NCI-H1694 treated with DMSO at 0.1 percent for 48 hours (cell line): ENCODE measurements at places on chromosomes 12 and 14.

- DNase-seq = no peak
These were observed 59.6 kb downstream of the FBXL14 start for GRCh38 chr12:1534748-1535147.

GRCh38 chr12:124484526-124484953, 82.9 kb downstream of the NCOR2 start:
- no peak for DNase-seq

DNA sequence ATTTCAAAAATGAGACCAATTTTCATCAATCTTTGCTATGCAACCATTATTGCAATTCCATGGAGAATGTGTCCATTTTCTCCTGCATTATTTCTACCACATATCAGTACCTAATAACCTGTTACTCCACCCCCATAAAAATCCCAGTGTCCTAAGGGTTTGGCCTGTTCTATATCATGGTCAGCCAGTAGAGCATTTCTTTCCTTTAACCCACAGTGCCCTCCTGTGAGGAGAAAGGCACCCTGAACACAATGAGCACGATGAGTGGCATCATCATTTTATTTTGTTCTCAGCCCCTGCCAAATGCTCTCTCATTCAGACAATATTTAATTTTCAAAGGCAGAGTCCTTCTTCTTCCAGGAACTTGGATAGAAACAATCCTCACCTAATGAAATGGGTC, 11.6 kb upstream of the IFNG-AS1 start:
- DNase-seq = no peak

- peak; percentile 69 for DNase-seq
These were observed 456.7 kb upstream of the SEL1L start for GRCh38 chr14:81990312-81990761.

GRCh38 chr12:124194893-124195566, 99.9 kb upstream of the RFLNA start:
- DNase-seq = no peak

DNA sequence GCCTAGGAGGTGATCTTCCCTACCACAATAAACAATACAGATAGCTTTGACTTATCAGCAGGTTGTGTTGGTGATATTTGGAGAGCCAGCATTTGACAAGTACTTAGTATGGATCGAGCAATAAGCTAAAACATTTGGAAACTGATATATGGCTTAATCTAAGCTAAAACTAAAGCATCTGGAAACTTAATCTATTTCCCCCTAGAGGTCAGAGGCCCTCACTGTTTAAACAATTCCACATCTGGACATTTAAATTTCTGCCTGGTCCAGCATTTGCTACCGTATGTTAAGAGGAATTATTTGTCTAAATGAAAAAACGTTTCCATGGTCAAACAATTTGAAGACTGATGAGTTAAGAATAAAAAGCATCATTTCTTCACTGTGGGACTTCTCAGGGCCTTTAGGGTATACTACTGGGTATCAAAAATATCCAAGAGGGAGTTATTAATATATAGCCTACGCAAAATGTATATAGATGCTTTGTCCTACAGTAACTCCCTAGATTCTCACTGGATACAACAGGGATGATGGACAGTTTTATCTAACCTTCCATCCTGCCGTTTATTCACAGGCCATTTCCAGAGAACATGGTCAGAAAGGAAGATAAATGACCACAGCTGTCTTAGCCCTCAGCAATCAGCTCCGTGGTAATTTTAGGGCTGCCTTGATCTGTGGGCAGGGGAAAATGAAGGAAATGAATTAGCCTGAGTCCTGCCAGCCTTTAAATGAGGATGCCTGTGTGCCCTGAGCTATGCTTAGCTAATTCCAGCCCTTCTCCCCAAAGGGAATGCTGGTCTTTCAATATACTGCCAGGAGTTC, 135.4 kb upstream of the NUDT4 start:
- DNase-seq = no peak

DNA sequence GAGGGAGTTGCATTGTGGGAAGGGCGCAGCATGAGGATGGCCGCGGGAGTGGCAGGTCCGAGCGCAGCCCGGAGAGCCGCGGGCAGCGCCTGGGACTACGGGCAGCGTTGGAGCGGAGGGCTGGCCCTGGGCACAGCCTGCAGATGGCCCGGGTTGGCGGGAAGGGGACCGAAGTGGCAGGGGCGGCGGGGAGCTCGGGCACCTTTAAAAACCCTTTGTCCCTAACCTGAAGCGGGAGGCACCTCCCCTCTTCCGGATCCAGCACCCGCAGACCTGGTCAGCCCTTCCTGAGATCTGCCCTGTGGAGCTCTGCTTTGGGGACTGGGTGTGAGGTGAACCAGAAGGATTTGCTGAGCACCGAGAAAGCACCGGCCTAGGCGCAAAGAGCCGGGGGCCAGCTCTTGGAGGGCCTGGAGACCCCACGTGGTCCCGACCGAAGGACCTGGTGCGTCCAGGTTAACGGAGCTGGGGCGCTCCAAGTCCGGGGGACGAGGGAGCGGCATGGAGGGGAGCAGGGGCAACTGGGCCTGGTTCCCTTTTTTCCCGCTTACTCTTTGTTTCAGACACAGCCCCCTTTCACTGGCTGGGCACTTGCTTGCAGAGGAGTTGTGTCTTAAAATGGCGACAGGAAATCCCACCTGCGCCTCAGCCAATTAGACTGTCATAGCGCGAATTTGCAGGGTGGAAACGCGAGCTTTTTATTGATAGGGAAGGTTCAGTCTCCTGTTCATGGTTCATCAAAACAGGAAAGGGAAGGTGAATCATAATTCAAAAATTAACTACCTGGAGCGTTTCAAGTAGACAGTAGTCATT, 792 bp upstream of the SLC38A1 start:
- DNase-seq = no peak

DNA sequence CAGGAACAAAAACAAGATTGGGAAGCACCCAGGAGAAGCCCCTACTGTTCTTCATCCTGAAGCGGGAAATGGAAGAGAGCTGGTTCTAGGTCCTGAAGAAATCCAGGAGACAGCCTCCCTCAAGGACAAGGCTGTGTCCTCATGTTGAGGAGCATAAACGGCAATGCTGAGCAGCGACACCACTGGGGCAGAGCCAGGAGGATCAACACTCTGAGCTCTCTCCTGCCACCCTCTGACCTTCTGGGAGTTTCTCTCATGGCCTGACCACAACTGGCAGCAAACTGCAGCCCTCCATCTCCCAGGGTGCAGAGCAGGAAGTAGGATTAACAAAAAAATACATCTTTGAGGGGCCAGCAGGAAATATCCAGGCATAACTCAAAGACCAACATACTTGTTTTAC, 1292.2 kb upstream of the TMEM132C start:
- no peak for DNase-seq

DNA sequence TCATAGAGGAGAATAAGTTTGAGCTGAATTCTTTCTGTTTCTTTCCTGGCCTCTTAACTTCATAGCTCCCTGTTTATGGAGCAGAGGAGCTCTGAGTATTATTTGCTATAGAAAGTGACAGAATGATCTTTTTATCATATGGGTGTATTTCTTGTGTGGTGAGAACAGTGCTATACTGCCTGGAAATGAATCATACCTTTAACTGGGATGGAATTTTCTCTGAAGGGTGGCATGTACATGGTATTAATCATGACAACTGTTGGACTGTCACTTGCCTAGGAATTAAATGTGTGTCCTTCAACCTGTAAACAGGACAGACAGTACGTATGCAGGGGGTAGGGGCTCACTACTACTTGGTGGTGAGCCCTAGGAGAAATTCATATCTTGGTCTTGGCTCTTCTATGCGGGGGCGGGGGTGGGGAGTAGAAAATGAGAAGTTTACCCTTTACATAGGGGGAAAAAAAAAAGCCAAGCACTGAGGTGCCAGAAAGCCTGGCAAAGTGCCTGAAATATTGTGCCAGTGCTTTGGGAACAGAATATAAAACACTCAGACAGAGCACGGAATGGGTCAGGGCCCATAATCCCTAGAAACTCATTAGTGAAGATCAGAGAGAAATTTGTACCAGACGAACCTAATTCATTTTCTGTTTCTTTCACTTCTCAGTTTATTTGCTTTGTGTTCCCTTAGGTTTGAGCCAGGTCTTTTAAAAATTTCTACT, 33.8 kb downstream of the ARMH4 start:
- no peak for DNase-seq

DNA sequence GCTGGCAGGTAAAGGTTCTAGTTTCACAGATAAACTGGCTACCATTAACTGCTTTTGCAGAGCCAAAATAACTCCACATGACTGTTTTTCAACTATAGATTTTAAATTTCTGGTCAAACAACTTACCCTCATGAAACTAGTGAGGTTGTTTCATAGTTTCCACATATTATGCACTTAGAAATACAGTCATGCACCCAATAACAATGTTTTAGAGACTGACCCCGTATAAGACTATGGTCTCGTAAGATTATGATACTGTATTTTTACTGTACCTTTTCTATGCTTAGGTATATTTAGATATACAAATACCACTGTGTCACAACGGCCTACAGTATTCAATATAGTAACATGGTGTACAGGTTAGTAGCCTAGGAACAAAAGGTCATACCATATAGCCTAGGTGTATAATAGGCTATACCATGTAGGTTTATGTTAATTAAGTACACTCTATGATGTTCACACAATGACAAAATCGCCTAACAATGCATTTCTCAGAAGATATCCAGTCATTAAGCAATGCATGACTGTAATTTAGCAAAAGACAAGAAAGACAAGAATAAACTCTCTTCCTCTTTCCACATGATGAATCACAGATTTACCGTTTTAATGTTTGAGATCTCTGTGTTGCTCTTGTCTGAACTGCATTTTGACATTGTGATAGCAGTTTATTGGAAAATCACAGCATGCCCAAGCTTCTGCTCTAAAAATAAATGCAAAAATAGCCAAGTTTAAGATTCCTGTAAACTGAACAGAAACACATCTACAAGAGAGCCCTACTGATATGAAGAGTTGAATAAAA, 17.1 kb downstream of the DICER1 start:
- no peak for DNase-seq

DNA sequence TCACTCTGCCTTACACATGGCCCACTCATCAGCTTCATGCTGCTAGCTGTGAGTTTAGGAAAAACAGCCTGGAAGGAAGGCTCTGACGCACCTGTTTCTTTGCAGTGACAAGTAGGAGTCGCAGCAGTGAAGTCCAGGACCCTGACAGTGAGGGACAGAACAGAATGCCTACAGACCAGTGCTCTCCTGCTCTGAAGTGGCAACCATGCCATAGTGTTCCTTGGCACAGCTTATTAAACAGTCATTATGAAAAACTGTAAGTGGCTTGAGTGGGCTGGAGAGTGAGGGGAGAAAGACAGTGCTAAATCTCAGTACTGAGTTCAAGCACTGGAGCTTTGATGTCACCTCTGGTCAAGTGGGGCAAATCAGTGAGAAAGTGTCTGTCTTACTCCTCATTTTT, 61.7 kb downstream of the MYRFL start:
- no peak for DNase-seq

GRCh38 chr14:75067212-75067611, 2.2 kb upstream of the ZC2HC1C start:
- no peak for DNase-seq

- no peak for DNase-seq
These were observed 727.0 kb downstream of the C12orf50 start for GRCh38 chr12:87302126-87302745.

DNA sequence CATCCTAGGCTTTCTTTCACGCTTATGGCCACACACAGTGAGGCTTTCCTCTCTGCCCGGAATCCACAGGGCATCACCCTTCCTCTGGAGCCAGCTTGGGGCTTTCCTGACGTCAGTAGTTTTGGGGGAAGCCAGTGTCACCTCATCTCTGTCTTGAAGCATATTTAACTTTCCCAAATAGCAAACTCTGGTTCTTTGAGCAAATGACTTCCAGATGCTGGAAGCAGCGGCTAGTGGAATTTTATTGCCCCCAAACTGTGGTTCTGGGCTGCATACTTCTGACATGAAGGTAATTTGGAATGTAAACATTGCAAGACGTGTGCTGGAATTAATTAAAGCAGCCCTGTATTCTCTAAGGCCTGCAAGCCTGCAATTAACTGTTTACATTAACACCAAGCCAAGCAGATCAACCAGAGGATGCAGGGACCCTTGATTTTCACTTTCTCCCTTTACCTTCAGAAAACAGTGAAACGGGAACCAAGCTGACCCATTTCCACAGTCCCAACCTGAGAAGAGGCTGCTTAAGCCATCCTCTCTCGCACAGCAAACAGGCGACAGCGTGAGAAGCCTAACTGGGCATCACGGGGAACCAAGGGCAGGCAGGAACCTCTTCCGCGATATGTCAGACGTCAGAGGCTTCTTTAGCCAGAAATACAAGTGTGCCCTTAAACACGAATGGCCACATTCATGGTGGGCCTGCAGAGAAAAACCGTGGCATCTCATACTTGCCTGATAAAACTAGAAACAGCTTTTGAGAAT, 258.4 kb downstream of the CACNA1C start:
- DNase-seq = no peak

DNA sequence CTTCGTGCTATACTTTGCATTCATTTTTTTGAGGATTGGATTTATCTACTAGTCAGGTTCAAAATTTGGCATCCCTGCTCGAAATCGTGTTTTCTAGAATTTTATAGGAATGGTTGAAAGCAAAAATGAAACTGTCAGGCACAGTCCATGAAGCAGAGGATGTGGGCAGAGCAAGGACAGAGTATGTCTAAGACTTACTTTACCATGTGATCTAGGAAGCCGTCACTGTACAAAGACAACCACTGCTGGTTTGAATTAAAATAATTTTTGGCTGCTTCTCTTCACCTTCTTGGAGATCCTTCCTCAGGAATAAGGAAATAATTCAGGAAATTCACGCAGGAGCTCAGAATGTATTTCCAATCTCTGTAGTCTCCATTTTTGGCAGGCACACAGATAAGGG, 31.6 kb upstream of the SGPP1 start:
- no peak for DNase-seq

DNA sequence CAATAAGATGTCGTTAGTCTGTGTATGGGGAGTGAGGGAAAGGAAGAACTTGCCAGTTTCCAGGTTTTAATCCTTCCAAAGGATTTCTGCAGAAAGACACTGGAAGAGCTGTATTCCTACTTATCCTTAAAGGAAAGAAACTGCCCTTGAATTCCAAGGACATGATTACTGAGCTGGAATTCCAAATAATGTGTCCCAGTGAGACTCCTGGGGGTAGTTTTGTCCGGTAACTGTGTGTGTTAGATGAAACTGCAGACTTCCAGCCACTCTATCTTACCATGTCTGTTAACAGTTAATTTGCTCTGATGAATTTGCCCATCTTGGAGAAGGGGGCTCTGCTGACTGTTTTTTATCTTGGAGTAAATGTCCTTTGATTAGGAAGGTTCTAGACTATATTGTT, 33.0 kb downstream of the CKB start:
- DNase-seq = no peak

DNA sequence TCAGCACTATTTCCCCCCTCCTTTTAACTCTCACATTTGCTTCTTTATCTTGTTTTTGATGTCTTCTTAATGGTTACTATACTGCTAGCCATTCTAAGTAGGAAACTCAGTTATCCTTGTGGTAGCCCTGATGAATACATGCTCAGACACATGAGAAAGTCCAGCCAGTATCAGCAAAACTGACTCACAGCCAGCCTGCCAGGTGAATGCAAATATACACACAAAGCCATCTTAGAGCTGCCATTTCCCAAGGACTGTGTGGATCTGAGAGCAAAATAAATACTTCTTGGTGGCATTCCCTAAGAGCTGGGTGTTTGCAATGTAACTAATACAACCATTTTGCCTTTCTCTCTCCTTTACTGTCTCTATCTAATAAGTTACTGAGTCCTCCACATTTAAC, 455.2 kb downstream of the CCER1 start:
- DNase-seq = no peak
